ENCODE measurements at places on chromosomes 1 and 21.

GRCh38 chr1:189434461-189434860, 1043.2 kb downstream of the BRINP3 start:
- no peak for DNase-seq

GRCh38 chr1:208235982-208236761, 8.0 kb downstream of the PLXNA2 start:
- DNase-seq = peak; percentile 84

- DNase-seq = peak; percentile 21
Observed at GRCh38 chr21:45637883-45638282, 5.6 kb upstream of the PCBP3 start.

- peak; percentile 74 for DNase-seq
Observed at GRCh38 chr1:204127597-204128242, 24.1 kb downstream of the ETNK2 start.

GRCh38 chr1:56099766-56100265, 479.5 kb downstream of the PLPP3 start:
- DNase-seq = no peak

DNA sequence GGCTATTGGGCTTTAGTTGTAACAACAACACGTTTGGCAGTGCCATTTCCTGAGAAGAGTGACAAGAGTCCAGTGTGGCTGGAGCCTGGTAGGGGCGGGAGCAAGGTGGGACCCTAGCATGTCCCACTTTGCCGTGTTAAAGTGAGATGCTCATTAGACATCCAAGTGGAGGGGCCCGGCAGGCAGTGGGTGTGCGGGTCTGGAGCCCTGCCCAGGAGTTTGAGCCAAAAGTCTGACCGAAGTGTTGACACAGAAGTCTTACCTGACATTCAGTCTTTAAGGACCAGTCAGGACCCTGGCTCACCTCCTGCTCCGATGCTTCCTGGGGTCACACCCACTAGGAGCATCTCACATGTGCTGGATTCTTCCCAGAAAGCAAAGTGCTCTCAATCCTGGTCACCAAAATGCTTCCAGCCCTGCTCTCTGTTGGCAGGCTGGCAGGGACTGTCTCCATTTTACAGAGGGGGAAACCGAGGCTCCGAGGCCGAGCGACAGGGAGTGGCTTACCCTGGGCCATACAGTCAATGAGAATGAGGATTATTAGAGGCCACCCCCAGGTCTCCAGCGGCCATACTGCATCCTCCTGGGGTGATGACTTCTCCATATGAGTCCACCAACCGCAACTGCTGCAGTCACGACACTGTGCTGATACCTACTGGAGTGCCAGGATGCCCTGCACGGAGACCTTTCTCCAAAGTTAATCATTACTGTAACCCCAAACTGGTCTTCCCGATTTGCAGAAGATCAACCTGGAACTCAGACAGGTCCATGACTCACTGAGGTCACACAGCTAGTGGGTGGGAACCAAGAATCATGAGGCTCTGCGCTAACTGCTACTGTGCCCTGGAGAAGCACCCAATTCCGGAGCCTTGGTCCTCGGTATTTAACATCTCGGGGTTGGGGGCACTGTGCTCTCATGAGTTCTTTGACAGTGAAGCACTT, 112.7 kb downstream of the PRDM2 start:
- DNase-seq = no peak

DNA sequence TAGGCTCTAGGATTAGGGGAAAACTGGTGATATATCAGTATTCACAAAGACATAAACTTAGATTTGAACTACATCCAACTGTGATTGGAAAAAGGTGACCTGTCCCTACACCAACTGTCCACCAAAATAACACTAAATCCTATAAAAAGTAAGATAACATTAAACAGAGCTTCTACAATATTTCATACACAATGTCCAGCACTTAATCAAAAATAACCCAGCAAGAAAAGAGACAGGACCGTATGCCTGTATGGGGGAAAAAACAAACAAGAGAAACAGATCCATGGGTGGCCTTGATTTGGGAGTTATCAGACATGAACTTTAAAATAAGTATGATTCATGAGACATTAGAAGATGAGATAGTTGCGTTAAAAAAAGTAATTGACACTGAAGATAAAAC, 9.7 kb upstream of the COL6A2 start:
- DNase-seq = no peak

DNA sequence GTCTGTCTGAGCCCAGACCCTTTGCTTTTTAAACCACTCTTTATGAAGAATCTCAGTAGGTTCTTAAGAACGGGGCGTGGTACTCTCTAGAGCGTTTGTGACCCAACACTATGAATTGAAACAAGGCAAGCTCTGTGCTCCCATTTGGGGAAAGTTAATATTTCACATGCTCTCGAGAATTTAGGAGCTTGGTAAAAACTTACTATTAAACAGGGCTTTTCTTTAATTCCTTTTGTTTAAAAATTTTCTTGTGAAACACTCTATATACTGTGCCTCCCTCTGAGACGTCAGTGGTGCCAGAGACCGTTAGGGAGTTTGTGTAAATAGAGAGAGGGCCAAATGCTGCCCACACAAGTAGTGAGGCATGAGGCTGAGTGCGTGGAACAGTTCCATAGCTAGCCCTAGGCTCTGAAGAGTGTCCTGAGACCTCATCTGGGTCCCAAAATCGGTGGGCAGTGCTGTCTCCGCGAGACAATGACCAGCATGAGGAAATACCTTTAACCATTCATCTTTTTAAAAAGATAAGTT, 144.7 kb downstream of the ROR1 start:
- no peak for DNase-seq

DNA sequence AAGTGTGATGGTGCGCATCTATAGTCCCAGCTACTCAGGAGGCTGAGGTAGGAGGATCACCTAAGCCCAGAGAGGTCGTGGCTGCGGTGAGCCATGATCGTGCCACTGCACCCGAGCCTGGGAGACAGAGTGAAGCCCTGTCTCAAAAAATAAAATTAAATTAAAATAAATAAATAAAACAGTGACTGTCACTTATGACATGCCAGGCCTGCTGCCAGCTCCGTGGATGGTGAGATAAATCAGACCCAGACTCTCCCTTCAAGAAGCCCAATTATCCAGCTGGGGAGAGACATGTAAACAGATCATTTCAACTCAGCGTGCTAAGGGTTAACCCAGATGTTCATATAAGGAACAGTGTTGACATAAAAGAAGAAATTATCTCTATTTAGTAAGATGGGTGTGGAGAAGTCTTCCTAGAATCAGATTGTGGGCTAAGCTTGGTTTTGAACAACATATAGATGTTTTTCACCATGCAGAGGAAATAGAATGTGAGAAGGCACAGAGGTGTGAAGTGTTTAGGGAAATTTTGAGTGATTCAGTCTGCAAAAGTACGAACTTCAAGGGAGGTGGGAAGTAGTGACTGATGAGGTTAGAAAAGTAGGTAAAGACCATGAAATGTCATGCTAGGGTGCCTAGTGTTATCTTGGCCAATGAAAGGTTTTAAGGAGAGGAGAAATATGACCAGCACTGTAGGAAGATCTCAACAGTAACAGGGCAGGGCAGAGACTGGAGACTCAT, 18.3 kb downstream of the YARS1 start:
- no peak for DNase-seq

DNA sequence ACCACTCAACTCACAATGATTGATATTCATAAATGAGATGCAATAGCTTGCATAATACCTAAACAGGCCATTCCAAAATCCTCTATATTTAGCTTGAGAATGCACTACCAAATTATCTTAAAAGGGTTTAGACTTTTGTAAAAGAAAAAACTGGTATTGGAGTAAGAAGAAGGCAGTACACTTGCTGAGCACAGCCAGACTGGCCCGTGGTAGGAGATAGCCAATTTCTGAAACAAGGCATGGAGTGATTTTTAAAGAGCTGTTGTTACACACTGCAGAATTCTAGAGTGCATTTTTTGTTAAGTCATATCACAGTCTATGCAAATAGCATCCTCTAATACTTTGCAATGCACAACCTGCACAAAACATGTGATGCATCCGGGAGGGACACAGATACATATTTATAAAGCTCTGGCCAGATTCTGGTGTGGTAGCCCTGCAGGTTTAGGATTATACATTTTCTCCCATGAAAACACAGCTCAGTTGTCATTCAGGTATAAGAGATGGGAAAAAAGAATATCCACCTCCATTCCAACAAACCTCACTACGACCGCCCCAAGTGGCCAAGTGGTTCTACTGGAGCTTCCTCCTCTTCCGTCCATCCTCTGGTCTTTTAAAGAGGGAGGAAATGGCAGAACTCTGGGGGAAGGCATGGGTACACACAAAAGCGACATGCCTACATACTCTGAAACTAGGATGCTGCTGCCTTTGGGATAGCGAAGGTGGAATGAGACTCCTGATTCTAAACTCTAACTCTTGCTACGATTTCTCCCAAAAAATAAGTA, 40.8 kb downstream of the BCAR3 start:
- no peak for DNase-seq

GRCh38 chr1:54163573-54163972, 10.8 kb upstream of the CDCP2 start:
- no peak for DNase-seq

GRCh38 chr1:2448098-2448445, 28.0 kb upstream of the PLCH2 start:
- peak; percentile 69 for DNase-seq

DNA sequence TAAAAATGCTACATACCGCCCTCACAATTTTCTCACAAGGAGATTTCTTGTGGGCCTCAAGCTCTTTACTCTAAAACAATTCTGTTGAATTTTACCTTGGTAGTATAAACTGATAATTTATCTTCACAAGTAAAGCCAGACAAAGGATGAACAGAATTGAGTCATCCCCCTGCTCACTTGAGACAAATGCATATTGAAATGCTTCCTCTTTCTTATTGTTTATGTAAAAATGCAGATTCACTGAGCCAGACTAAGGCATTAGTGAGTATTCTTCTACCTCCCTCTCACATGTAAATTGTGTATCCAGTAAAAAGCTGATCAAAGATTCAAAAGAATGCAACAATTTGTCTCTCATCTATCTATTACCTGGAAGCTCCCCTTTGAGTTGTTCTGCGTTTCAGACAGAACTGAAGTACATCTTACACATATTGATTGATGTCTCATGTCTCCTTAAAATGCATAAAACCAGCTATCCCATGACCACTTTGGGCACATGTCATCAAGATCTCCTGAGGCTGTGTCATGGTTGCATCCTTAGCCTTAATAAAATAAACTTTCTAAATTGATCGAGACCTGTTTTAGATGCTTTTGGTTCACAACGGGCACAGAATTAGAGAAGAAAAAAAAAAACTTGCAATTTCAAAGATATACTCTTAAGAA, 743.1 kb upstream of the B3GALT2 start:
- no peak for DNase-seq

DNA sequence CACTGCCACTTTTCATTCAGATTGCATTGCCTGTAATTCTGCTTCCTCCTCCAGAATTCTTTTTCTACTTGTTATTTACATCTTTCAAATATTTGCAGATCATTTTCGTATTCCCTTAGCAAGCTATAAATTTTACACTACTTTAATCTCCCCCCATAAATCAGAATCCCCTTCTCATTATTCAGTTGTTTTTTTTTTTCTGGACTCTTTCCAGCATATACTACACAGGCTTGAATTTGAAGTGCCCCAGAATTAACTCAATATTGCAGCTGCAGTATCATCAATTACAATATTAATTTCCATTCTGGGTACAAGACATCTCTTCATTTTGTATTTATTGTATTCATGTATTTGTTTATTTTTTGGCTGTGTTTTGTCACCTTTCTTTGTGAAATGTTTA, 1494.3 kb downstream of the AMY1C start:
- no peak for DNase-seq

- DNase-seq = no peak
Observed at GRCh38 chr1:246012341-246012740, 494.7 kb downstream of the SMYD3 start.

GRCh38 chr1:109114342-109114674, 393 bp downstream of the ELAPOR1 start:
- no peak for DNase-seq

DNA sequence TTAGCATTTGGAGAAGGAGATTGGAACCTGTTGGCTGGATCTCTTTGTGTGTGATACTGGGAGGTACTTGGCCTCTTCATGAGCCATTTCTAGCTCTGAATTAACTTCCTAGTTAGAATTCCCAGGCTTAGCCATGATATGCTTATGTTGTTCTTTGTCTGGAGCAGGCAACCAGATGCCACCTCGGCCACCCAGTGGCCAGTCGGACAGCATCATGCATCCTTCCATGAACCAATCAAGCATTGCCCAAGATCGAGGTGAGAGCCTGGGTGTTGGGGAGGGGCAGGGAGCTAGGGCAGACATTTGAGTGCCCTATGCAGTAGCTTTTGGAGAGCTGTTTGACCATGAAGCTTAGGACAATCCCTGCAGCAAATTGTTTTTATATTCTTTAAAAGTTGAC, 26.5 kb upstream of the PIGV start:
- no peak for DNase-seq

DNA sequence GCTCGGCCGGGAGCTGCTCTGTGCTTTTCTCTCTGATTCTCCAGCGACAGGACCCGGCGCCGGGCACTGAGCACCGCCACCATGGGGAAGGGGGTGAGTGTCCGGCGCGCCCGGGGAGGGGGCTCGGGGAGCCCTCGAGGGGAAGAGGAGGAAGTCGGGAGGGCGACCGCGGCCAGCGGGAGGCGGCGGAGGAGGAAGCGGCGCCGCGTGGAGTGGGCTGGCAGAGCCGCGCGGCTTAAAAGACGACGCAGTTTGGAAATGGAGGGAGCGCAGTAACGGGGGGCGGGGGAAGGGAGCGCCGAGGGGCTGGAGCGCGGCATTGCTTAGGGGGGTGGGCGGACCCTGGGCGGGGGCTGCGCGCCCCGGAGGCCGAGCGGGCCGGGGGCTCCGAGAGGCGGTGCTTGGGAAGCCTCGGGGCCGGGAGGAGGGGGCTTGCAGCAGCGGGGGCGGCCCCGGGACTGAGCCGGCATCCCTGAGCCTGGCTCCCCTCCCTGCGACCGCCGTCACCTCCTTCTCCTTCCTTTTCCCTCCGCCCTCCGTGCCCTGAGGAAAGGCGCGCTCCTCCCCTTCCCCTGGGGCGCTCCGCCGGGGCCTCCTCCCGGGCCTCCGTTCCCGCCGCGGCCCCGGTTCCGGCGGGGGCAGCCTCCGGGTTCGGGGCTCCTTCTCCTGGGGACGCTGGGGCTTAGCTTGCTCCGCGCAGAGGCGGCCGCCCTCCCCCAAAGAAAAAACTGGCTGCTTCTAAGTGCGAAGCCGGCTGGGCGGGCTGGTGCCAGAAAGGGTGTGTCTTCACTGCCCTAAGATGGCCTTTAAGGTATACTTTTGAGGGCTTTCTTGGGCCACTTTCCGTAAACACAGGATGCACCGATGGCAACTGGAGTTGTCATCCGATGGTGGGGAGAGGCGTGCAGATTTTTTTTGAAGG, 648 bp downstream of the ATP1A1 start:
- no peak for DNase-seq
